ENCODE measurements at places on chromosomes 5 and 9.
A peak's percentile ranks its signal among the peaks of the same experiment; 100 is the strongest.

DNA sequence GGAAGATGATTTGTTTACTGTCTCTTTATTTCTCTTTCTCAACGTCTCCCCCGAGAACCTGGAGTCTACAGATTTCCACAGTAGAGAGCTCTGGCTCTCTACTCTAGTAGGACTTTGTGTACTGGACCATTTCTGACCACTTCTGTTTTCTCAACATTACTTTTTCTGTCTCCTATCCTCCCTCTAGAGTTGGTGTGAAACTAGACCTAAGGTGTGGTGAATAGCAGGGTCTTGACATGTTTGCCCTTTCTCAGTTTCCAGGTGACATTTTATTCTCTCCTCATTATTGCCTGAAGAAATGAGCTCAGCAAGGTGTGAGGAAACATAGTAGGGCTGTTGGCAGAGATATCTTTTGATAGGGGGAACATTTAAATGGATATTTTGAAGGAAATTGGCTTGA, 62.1 kb upstream of the IL6ST start:
- DNase-seq = no peak

DNA sequence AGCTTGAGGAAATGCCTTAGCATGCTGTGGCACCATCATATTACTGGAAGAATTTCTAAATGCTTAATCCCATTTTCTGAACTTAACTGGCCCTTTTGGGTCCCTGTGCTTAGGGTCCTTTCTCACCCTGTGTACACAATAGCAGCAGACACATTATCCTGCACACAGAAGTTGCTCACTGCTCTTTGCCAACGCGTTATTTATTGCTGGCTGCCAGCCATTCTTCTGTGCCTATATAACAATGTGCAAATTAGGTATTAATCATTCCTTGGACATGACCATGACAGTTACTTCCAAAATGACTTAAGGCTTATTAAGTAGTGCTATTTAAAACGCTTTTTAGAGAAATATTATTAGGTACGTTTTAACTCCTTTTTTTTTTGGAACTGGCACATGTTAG, 134.7 kb downstream of the FBN2 start:
- no peak for DNase-seq

- no peak for DNase-seq
Measured at GRCh38 chr5:132256783-132257130, 739 bp upstream of the PDLIM4 start.

DNA sequence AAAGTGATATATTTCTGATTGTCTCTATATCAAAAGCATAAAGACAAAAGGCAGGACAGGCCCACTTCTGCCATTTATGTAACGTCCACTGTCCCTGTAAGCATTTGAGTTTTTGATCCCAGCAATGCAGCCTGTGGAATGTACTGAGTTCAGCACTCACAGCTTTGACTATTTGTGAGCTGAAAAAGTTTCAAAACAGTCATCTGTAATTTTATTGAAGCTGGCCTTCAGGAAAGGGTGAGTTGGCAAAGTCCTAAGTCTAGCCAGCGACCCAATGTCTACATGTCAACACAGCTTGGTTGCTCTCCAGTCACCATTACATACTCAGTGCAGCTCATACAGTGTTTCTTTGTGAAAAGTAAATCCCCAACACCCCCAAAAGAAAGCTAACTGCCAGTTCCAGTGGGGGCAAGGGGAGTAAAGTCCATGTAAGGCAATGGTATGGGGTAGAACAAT, 9.7 kb downstream of the LIFR start:
- no peak for DNase-seq

- no peak for DNase-seq
Measured at GRCh38 chr5:143093452-143094086, 309.9 kb downstream of the NR3C1 start.

- no peak for DNase-seq
Measured at GRCh38 chr9:5696884-5697283, 68.0 kb downstream of the RIC1 start.

DNA sequence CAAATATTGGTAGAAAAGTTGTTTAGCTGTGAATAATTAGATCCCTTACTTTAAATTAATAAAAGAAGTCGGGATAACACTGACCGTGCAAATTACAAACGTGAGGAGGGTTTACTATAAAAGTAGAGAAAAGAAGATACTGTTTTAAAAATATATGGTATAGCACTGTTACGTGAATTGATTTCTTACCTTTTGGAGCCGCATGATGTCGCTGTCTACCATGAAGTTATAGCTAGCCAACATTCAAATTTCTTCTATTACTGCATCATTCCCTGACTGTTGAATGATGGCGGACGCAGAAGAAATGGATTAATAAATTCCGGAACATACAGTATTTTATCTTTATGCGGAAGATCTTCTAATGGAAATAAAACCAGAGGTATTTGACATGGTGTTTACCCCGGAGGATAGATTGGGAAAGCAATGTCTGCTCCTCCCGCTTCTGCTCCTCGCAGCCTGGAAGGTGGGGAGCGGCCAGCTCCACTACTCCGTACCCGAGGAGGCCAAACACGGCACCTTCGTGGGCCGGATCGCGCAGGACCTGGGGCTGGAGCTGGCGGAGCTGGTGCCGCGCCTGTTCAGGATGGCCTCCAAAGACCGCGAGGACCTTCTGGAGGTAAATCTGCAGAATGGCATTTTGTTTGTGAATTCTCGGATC, at the start of gene PCDHA6:
TSS of gene PCDHA6 (plus strand) at position 257 of the 658 bp plus-strand sequence. CDS start at position 389, 132 bp downstream.
- DNase-seq = no peak

DNA sequence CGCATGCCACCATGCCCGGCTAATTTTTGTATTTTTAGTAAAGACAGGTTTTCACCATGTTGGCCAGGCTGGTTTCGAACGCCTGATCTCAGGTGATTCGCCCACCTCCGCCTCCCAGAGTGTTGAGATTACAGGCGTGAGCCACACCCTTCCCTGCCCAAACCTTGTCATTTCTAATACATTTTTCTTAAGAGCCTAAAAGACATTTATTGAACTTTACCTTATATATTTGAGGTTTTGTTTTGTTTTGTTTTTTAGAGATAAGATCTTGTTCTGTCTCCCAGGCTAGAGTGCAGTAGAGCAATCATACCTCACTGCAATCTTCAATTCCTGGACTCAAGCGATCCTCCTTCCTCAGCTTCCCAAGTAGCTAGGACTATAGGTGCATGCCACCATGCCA, 39.8 kb upstream of the FANCC start:
- no peak for DNase-seq

DNA sequence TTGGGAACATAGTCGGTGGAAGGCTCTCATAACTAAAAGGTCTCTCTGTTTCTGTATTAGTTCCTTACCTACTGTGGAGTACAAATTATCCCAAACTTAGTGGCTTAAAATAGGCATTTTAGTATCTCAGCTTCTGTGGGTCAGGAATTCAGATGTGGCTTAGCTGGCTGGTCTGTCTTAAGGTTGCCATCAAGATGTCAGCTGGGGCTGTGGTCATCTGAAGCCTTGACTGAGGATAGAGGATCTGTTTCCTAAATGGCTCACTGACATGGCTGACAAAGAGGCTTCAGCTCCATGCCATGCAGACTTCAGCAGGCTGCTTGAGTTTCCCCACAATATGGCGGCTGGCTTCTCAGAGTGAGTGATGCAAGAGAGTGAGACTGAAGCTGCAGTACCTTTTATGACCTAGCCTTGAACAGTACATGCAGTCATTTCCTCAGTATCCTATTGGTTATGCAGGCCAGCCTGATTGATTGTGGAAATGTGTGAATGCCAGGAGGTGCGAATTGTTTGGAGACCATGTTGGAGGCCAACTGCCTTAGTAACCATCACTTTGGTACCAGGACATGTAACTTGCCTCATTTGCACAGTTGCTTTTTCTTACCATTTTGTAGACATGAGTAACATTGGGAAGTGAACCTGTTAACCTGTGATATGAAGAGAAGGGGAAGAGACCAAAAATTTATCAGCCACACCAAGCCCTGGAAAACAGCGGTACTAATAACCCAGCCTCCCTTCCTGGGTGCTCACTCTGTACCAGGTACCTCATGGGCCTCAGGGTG, 152.8 kb upstream of the IER5L start:
- DNase-seq = no peak

DNA sequence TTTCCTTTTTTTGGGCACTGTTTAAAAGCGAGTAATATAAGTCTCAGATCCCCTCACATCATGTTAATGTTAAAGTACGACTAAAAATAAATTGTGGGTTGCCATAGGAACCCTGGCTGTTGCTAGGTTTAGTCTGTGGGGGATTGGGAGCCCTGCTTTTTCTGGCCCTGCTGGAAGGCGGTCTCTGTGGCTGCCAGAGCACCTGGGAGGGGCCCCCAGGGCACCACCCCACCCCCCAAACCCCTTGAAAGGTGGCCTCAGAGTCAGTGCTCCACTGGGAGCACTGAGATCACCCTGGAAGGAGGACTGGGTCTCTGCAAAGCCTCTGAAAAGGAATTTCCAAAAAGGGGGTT, 66.2 kb upstream of the NEURL1B start:
- no peak for DNase-seq

DNA sequence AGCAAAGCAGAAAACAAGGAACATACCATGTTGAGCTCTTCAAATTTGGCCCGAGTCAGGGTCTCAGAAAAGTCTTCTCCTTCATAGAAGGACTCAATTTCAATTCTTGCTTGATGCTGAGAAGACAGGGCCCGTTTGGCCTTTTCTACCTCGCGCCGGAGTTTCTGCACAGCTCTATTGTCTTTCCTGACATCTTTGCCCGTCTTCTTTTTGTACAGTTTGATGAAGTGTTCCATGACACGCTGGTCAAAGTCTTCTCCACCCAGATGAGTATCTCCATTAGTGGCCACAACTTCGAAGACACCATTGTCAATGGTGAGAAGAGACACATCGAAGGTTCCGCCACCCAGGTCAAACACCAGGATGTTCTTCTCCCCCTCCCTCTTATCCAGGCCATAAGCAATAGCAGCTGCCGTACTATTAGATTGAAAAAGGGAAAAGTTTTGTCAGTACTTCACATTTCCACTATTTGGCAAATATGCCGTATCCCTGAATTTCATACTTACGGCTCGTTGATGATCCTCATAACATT, 2.2 kb downstream of the HSPA5 start:
- no peak for DNase-seq

- peak; percentile 71 for DNase-seq
Measured at GRCh38 chr5:170885256-170885655, 23.4 kb downstream of the RANBP17 start.

GRCh38 chr5:56656846-56657726, 158.3 kb upstream of the MAP3K1 start:
- peak; percentile 35 for DNase-seq
